LoVo (cell line): ENCODE measurements at places on chromosomes 2 and 18.

- DNase-seq: peak; percentile 25
These were observed 296.3 kb upstream of the KCNJ3 start for GRCh38 chr2:154402213-154402612.

DNA sequence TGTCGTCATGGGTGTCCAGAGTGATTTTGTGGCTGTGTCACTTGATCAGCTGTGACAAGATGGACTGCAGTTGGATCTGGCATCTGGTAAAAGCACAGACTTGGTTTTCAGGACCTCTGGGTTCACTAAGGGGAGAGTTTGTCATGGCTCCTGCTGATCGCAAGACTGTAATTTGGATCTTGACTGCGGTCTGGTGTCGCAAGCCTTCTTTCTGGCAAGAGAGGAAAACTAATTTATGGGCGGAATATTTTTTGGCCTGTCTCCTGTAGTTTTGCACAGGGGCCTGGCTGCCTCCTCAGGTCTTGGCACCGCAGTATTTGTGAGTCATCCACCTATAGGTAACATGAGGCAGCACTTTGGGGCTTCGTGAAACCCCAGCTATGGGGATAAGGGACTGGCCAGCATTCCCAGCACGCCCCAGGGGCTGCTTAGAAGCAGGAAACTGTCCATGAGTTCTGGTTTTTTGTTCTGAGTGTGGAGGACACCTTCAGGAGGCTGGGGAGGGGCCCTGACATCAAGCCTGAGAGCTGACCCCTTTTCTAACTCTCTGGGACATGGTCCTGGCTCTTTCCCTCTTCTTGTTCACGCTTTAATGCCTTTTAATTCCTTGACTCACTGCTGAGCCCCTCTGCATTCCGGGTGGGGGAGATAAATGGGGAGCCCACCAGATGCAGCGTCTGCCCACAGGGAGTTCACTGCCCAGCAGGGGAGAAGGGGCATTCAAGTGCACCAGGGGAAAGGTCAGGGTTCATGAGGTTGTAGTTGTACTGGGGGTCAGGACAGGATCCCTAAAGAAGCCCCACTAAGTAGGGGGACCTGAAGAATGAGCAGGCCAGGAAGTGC, 12.2 kb downstream of the SH3BP4 start:
- peak; percentile 37 for DNase-seq

- DNase-seq: no peak
These were observed 7.6 kb upstream of the NFE2L2 start for GRCh38 chr2:177271981-177272666.

- DNase-seq: no peak
These were observed 34.6 kb downstream of the ODC1 start for GRCh38 chr2:10413503-10413902.

GRCh38 chr2:84202166-84202565, 256.9 kb downstream of the SUCLG1 start:
- DNase-seq: peak; percentile 83

- DNase-seq: no peak
These were observed 153.3 kb upstream of the RAB12 start for GRCh38 chr18:8455661-8456614.
